SK-N-SH treated with all-trans-retinoic acid at 6 μM for 48 hours (cell line): ENCODE measurements at places on chromosomes 4 and X.
A peak's percentile ranks its signal among the peaks of the same experiment; 100 is the strongest.

DNA sequence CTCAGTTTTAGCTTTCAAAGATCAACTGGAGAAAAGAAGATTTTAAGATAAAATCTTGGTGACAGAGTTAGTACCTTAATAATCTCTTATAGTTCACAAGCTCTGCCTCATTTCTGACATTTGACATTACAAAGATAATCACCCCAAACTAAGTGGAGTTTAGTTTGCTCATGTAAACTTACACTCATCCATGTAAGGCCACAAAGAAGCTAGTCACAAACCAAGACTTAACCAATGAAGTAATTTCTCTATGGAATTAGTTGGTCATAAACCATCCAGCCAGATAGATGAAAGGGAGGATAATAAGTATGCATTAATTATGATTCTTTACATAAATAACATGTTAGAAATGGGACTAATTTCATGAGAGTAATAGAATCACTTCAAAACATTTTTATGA lies 159.2 kb downstream of the FAM13A start:
- ATAC-seq: no peak

DNA sequence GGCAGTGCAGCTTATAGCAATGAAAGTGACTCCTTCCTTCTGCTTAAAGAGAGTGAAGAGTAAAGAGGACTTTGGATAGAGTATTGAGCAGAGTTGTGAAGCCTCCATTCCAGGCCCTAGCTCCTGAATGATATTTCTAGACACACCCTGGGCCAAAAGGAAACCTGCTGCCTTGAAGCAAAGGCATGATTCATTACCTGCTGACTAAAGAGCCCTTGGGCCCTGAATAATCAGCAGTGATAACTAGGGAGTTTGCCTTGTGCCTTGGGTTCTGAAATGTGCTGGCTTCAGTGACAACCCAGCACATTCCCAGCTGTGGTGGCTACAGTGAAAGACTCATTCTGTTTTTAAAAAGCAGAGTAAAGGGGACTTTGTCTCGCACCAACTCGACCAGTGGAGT lies 49.2 kb downstream of the STPG2 start:
- ATAC-seq: no peak

- peak; percentile 52 for ATAC-seq
Observed at GRCh38 chrX:37350034-37350365, 836 bp downstream of the PRRG1 start.

- ATAC-seq: peak; percentile 96
Observed at GRCh38 chr4:147103403-147103946, 157.8 kb upstream of the TTC29 start.

- ATAC-seq: peak; percentile 48
Observed at GRCh38 chr4:156764145-156764544, 207.5 kb downstream of the PDGFC start.

DNA sequence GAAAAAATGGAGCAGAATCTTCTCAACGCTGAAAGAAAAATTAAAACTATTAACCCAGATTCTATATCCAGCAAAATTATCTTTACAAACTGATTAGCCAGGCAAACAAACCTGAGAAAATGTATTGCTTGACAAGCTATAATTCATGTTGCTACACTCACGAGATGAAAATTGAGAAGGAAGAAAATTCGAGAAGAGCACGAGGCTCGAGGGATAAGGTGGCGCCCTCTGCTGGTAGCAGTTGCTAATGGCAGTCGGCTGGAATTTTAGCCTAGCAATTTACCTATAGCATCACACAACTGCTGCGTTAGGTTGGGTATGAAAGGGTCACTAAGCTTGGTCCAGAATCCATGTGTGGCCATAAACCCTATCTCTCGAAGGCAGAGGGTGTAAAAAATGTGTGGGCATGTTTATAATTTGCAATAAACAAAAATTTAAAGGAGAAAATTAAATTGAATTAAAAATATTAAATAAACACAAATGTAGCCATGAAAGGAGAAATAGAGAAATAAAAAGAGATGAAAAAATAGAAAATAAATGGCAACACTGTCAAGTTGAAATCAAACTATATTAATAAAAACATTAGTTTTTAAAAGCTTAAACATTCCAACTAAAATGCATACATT lies 126.6 kb downstream of the PPP4R3C start:
- peak; percentile 39; the same call in 1 of the 3 replicates for ATAC-seq

DNA sequence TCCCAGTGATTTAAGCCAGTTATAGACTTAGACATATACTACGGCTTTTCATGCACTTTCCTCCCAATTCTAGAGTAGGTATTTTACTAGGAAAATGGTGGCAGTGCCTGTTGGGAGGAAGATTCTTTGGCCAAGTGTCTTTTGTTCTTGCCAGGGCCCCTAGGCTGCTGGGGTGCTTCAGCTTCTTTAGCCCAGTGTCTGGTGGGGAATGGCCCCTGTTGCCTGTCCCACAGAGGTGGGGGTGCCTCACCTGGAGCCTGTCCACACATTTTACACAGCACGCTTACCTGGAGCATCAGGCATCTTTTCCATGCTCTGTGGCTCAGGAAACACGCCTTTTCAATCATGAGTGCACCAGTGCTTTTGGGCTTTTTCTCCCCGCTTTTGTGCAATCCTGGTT lies 33.2 kb upstream of the MSANTD1 start:
- ATAC-seq: no peak

GRCh38 chrX:42195506-42195905 lies 272.2 kb upstream of the CASK start:
- no peak for ATAC-seq
